ENCODE measurements at places on chromosomes 11 and 22.

DNA sequence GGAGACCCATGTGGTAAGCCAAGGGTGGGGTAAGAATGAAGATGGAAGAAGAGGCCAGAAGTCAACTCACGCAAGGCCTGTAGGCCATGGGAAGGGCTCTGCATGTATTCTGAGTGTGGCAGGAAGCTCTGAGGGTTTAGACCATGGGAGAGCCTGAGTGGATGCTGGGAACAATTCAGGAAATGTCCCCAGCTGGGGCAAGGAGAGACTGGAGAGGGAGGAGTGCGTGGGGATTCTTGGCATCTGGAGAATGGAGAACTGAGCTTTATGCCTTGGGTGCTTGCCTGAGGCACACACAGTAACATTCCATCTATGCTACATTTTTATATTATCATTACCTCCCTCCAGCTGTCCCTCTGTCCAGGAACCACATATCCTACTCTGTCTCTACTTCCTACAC is 50.4 kb upstream of the CD82 start:
- DNase-seq: no peak

GRCh38 chr11:118012083-118012669 is 26.0 kb downstream of the IL10RA start:
- DNase-seq: no peak

DNA sequence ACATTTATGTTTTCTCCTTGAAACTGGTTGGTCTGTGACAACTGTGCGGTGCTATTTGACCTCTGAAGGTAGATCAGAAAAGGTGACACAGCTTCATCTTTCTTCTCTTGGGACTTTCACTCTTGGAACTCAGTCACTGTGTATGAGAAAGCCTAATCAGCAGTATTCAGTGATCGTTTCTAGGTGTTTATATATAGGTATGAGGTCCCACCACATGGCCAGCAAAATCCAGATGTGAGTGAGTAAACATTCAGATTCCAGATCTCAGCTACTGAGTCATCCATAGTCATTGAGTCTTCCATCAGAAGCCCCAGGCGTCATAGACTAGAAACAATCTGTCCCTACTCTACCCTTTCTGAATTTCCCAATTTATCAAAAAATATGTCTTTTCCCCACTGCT is 117.3 kb upstream of the CTSC start:
- peak; percentile 15 for DNase-seq

- DNase-seq: no peak
Measured at GRCh38 chr11:73281201-73281741, 9.1 kb downstream of the P2RY6 start.

GRCh38 chr11:27467181-27467913 is 5.2 kb downstream of the LGR4 start:
- no peak for DNase-seq

DNA sequence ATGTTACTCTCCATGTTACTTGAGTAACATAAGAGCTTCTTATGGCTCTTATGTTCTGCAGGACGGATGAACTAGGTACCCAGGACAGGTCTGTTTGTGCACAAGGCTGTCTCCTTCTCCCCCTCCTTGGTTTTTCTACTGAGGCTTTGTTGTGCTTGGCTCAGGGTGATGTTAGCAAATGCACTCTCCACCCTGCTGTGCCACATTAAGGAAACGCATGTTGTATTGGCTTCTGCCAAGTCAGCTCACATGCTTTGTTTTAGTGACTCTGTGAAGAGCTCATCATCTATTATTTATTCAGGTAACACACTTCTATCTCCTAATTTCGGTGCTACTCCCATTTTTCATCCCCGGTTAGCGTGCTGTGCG is 108.3 kb downstream of the PTPRJ start:
- no peak for DNase-seq

GRCh38 chr11:70551351-70552166 is 153.2 kb downstream of the CTTN start:
- peak; percentile 24 for DNase-seq

DNA sequence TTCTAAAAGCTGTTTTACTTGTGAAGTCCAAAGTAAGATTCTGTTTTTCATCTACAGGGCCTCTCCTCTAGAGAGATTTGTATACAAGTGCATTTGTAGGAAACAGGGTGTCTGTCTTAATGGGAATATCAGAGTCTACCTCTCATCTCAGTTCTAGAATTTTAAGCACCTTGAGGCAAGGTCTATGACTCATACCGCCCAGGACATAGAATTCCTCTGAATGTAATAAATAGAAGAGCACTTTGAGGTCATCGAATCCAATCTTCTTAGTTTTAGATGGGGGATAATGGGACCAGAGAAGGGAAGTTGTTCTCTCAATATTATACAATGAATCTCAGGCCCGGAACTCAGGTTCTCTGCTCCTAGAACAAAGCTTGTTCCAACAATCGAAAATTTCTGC is 101.8 kb upstream of the TIMP3 start:
- no peak for DNase-seq

GRCh38 chr22:22921575-22921974 is 34.0 kb downstream of the IGLL5 start:
- no peak for DNase-seq

GRCh38 chr11:121394785-121395184 is 57.3 kb upstream of the SORL1 start:
- DNase-seq: no peak

GRCh38 chr22:36227396-36227795 is 11.9 kb downstream of the APOL2 start:
- no peak for DNase-seq

DNA sequence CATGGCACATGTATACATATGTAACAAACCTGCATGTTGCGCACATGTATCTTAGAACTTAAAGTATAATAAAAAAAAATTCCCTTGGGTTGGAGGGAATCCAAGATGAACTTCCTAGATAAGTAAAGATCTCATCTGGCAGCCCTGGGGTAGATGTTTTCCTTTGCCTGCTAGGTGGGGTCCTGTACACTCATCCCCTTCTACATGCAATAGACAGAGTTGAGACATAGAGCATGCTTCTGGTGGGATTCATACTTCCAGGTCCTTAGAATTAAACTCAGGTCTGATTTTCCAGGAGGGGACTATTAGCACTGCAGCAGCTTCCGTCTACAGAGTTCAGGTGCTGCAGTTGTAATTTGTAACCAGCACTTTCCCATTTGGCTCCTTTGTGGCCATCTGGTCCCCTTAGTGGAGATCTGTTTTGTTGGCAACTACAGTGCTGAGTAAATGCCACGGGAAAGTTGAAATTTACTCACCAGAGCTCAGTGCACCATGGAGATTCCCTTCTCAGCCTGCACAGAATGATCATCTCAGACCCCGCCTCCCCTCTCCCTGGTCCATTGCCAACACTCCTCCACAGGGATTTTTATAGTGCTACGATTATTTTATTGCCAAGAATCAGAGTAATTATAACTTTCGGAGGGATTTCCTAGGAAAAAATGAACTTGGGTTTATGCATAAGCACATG is 220.1 kb upstream of the E2F8 start:
- DNase-seq: no peak

GRCh38 chr11:114131461-114131864 is 72.0 kb downstream of the ZBTB16 start:
- no peak for DNase-seq

DNA sequence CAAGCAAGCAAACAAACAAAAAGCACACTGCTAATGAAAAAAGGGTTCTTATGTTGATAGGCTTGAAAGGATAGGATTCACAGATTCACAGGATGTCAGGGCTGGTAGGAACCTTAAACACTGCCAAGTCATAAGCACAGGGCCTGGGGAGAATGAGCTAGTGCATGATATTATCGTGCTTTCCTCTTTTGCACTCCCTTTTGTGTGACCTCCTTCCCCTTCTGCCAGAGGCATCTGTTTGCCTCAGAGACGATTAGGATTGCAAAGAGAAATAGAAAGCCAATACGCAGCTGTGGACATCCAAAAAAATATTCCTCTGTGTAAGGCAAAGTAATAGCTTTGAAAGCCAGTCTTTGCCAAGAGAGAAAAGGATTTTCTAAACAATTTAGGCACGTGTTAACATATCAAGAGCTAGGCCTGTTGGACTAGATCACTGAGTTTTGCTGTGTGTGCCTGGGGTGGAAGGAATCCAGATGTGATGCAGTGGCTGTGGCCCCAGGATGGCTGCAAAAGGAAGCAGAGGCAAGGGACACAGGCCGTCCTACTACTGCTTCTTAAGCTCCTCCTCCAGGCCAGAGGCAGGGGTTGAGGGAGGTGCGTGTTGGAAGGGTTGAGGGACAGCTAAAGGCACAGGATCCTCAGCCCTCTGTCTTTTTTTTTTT is 30.6 kb downstream of the MCHR1 start:
- DNase-seq: peak; percentile 18

DNA sequence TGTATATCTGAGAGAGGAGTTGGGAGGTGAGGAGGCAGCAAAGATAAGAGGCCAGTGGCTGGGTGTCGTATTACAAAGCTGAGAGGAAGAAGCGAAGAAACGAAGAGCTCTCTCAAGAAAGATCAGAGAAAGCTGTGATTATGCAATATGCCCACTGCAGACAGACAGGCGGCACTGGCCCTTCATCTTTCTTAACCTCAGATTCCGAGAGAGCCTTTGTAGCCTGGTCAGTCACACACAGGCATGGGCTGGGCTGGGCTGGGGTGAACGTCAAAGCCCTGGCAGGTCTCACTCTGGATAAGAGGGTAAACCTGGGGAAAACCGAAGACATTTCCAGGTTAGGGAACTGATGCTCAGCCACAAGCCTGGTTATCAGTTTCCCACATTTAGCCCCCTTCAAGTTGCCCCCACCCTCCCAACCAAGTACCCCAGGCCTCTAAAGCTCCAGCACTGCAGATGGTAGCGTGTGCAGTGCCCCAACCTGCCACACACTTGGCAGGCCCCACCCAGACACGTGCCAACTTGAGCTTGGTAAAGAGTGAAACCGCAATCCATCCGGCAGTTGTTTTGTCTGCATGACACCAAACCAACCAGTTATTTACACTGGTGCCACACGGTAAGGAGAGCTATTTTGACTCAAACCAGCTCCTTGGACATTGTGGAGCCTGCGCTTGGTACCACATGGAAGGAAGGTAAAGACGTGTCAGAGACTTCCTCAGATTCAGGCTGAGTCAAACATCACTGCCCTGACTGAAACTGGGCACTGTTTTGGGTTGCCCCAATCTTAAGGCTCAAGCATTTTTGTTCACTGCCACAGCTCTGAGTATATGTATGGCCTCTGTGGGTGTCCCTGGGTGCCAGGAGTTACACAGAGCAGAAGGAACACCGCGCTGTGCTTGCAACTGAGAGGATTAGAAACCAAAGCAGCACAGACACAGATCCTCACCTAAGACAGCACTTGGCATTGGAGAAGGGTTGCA is 135.9 kb downstream of the FDX1 start:
- DNase-seq: peak; percentile 4

- no peak for DNase-seq
Measured at GRCh38 chr11:82767123-82767522, 33.5 kb upstream of the FAM181B start.

DNA sequence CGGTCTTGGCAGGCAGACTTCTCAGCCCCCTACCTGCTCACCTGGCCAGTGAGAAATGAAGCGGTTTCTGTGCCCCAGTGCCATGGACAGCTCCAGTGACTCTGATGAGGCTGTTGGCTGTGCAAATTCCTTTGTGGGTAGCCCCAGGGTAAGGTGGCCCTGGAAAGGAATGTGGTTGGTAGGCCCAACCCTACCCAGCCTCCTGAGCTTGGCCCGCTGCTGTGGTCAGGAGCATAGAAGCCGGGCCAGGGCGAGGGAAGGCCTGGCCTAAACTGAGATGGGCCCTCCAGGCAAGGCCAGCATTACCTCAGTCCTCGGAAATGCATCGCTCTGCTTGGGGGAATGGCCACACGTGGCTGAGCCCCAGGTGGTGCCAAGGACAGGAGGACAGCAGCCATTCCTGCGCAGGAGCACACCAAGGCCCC is 16.9 kb downstream of the DAGLA start:
- no peak for DNase-seq

DNA sequence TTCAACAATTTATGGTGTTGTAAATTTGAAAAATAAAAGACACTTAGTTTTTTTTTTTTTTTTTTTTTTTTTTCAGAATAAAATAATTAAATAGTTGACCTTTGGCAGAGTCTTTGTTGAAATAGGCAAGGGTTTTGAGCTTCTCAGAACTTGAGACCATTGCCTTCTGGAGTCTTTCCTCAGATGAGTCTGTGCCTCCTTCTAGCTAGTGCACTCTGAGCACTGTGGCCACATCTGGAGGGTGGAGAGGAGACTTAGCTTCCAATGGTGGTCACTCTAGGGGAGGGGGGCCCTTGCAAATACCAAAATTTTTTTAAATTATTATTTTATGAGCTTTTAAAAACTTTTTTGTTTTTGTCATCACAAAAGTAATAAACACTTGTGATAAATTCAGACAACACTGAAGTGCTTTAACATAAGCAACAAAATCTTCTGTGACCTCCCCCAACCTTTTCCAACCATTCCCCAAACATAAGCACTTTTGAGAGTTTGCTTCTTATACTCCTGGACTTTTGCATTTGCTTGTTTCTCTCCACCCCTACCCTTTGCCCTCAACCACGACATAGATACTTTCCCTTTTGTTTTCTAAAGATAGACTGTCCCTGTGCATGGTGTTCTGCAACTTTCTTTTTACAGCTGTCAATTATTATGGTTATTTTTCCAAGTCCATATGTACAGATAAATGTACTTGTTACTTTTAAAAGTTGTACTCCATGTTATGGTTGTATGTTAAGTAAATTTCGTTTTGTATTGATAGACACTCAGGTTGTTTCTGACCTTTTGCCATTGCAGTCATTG is 41.1 kb downstream of the BMAL1 start:
- no peak for DNase-seq

GRCh38 chr22:35726398-35726797 is 8.7 kb downstream of the APOL5 start:
- no peak for DNase-seq

- no peak for DNase-seq
Measured at GRCh38 chr11:17400048-17400775, 11.8 kb upstream of the KCNJ11 start.

DNA sequence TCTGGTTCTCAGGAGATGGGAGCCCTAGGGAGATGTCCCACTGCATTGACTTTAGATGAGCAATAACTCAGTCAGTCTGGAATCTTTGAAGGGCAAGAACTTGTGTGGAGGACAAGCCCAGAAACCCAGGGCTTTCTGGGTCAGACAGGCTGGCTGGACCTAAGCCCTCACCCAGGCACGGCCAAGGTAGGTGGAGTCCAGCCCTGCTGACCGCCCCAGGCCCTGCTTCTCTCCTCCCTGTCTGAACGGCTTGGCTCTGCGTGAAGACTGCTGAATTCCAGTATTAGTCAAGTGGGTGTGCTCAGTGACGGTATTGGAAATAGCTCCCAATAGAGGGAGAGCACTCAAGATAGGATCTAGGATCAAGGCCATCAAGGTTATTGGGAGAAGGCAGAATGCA is 6.1 kb downstream of the CXCR5 start:
- peak; percentile 79 for DNase-seq

DNA sequence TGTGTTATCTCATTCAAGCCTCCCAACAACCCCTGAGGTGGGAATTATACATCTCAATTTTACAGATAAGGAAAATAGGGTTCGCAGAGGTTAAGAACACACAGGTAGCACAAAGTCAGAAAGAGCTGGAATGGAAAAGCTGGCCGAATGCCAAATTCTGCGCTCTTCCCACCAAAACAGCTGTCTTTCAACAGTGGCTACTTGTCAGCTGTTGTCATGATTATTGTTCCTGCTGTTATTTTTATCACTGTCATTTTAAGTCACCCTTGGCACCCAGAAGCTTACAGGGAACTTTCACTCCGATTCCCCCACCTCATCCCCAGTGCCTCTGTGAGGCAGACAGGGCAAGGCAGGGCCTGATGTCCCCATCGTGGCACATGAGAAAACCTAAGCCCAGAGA is 74.5 kb upstream of the CSNK2A3 start:
- no peak for DNase-seq

GRCh38 chr11:72681226-72682153 is 7.3 kb upstream of the PDE2A start:
- peak; percentile 13 for DNase-seq

- no peak for DNase-seq
Measured at GRCh38 chr11:8389029-8389996, 125.6 kb upstream of the LMO1 start.

- peak; percentile 83 for DNase-seq
Measured at GRCh38 chr11:9688716-9689511, 25.0 kb downstream of the SWAP70 start.
